CD4-positive, alpha-beta memory T cell (primary cell): ENCODE measurements at places on chromosomes 5 and 9. TPM values are rescaled to one million over a fixed set of nuclear protein-coding genes. Genes with fewer than 3 reads are reported as not detected.

The AQP3 gene
- 172 TPM for total RNA-seq

DNA sequence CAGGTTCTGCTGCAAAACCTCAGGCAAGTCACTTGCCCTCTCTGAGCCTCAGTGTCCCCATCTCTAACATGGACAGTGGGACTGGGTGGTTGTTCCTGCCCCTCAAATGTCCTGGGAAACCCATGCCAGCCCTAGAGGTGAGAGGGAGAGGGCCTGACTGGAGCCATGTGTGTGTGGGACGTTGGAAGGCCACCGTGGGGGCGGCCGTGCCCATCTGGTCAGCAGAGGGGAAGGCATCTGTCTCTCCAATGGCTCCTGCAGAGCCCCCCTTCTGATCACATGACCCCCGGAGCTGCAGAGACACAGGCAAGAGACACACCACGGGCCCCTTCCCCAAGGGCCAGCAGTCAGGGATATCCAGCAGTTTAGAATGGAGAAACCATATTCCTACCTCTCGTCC lies 1.7 kb downstream of the DNM1 start:
- DNase-seq, result no peak

- DNase-seq, result no peak
Measured at GRCh38 chr9:14345354-14346230, 31.7 kb upstream of the NFIB start.

DNA sequence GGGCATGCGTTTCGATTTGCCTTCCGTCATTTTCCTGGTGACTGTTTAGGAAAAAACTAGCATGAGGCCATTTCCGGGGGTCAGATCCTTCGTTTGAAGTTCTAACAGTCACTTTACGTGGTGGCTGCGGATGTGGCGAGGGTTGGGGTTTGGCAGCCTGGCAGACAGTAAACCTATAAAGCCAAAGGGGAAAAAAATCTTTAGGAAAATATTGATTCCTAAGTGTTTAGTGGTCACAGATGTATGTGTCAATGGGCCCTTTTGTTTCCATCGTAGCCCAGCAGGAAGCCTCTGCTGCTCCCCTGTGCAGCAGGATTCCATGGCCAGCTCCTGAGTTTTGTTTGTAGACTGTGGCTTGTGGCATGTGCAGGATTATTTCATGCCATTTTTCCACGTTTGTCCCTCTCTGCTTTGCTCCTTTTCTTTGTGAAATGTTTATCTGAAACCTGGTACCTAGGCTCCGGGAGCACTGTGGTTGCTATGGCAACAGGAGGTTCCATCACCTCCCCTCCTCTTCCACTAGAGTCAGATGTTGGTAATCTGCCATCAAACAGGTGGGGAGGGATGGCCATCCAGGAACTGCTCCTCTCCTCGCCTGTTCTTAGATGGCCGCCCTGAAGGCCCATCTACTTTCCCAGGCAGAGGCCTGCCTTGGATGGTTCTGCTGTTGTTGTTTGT lies 202.3 kb downstream of the AOPEP start:
- DNase-seq, result no peak

DNA sequence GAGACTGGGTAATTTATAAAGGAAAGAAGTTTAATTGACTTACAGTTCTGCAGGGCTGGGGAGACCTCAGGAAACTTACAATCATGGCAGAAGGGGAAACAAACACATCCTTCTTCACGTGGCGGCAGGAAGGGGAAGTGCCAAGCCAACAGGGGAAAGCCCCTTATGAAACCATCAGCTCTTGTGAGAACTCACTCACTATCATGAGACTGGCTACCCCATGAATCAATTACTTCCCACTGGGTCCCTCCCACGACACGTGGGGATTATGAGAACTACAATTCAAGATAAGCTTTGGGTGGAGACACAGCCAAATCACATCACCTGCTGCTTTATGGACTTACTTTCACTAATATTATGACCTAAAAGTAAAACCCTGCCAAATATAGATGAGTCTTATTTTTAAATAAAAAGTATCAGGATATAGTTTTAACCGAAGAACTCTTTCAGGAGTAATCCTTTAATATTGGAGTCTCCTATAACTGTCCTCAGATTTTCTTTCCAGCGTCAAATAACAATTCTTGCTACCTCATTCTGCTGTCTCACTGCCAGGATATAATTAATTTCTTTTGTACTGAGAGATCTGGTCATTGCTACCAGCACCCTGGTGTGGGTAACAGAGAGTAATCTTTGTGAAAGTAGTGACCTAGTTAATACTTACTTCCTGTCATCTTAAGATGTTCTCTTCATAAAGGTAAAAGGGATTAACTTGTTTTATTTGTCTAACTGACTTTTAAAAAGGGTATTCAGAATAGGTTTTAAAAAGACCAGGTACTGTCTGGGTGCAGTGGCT lies 68.6 kb downstream of the NLN start:
- DNase-seq, result peak; percentile 28

- no peak for DNase-seq
Measured at GRCh38 chr9:72478966-72479365, 42.4 kb upstream of the TMC1 start.
